ENCODE measurements at places on chromosomes 16 and 17.
A peak's percentile ranks its signal among the peaks of the same experiment; 100 is the strongest.

DNA sequence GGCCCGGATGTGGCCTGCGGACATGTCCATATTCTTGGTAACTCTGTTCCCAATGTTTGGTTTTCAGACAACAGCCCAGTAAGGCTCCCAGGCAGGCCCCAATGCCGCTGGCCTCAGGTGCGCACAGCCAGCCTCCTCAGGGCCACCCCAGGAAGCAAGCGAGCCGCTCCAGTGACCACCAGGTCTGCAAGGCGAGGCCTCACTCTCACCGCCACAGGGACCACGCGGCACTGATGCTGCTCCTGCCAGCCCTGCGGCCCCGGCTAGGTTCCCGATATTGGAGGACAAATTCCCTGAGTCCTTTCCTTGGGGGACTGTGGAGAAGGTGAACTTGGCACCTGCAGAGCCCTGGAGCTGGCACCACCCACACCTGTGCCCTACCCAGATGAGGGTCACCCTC lies 19.0 kb downstream of the PDIA2 start:
- no peak for DNase-seq

GRCh38 chr16:70749006-70749678 lies 51.8 kb downstream of the VAC14 start:
- no peak for DNase-seq

- no peak for DNase-seq
Observed at GRCh38 chr17:6066183-6066948, 3.8 kb upstream of the WSCD1 start.

- no peak for DNase-seq
Observed at GRCh38 chr17:57911834-57912673, 43.2 kb downstream of the CUEDC1 start.

DNA sequence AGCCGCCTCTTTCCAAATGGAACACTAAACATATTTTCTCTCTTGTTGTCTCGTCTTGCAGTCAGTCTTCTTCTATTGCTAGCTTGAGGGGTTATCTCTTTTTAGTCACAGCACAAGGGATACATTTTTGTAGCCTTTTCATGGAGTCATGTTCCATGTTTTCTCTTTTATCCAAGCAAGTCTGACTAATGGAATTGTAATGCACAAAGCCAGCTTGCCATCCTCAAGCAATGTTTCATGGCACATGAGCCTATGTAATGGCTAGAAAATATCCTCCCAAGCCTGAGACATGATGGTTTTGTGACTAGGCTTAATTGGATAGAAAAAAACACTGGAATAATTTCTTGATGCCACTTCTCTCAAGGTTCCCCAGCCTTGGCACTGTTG lies 414.6 kb upstream of the GOT2 start:
- no peak for DNase-seq

- DNase-seq: no peak
Observed at GRCh38 chr17:2054262-2054511, 716 bp upstream of the HIC1 start.

- no peak for DNase-seq
Observed at GRCh38 chr17:77875051-77875780, 83.3 kb upstream of the TNRC6C start.

GRCh38 chr17:78394209-78394608 lies 15.8 kb downstream of the PGS1 start:
- no peak for DNase-seq

DNA sequence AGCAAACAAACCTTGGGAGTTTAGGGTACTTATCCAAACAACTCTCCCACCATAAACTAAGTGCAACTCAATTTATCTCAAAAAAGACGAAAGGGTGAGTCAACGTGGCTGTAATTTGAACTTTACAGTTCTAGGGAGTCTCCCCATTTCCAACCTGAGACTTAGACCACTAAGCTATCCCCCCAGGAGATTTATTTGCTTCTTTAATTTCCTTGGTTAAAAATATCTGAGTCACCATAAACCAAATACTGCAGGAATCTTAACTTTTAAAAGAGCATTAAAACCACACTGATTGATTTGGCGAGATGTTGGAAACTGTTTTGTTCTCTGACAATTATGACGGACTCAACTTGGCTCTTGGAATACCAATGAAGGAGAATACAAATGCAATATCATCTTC lies 299.3 kb upstream of the SOX9 start:
- no peak for DNase-seq

GRCh38 chr17:49647256-49647585 lies 30.7 kb downstream of the SPOP start:
- DNase-seq: no peak

DNA sequence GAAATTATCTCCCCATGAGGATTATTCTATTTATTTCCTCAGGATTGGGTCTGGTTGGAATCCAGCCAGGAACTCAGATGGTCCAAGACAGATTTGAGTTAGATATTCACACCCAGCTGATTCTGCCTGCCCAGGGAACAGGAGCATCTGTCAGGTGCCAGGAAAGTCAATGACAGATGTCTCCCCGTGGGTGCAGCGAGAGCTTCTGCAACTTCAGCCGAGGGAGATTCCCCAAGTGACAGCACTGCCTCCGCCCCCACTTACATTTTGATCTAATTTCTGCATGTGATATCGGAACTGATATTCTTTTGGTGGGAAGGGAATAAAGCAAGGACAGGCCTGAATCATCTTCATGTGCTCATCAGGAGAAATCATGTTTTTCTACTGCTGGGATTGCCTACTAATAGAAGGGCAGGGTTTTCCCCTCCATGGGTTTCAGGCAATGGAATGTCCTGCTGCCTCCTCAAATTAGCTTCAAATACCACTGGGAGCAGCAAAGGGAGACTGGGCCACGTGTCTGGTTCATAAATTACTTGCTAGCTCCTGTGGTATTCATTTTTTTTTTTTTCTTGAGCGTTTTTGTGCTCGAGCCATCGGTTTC lies 15.7 kb upstream of the DHX8 start:
- no peak for DNase-seq

- peak; percentile 21 for DNase-seq
Observed at GRCh38 chr16:58025351-58026138, at the start of gene MMP15. Gene MMP15 (plus strand): TSS chr16:58025754. CDS start chr16:58026351, 597 bp downstream.

DNA sequence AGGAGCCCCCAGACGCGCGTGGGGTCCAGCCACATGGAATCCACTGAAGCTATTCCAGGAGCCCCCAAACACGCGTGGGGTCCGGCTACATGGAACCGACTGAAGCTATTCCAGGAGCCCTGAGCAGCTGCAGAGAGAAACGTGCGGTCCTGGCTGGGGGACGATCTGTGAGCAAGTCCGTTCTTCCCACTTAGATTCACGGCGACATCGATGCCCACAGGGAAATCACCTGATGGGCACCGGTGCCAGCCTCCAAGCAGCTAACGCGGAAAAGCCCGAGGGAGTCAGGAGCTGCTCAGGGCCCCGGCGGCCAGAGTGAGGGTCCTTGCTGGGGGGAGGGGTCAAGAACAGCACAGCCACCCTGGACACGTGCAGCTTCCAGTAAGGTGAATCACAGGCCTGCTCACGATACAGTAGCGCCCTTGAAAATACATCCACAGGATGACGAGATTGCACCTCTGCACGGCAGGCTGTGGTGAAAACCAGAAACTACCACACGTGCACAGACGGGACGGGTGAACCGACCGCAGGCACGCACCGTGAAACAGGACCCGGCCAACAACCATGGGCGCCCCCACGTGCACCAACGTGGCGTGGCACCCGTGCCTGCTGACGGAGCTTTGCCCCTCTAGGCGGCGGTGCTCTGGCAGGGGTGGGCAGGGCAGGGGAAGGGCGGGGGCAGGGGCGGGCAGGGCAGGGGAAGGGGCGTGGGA lies 77.7 kb upstream of the GNG13 start:
- no peak for DNase-seq

- no peak for DNase-seq
Observed at GRCh38 chr17:69762359-69762758, 312.7 kb upstream of the KCNJ16 start.

DNA sequence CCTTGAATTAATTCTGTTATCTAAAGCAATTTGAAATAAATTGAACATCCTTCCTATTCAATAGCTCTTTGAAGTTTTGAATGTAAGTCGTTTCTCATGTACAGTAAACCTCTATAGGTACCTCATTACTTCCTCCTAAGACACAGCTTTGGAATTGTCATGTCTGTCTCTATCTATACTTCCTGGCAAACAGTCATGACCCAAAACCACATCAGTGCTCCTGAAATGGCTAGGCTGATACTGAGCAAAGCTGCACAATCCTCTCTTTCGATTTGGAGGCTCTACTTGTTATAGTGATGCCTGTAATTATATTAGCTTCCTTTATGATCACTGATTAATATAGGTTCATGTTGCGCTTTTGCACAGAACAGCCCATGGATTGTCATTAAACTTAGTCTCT lies 110.1 kb downstream of the ADAMTS18 start:
- no peak for DNase-seq

- DNase-seq: no peak
Observed at GRCh38 chr17:61662741-61663140, 71.7 kb upstream of the NACA2 start.

GRCh38 chr17:27811961-27812360 lies 11.6 kb upstream of the NOS2 start:
- DNase-seq: no peak

DNA sequence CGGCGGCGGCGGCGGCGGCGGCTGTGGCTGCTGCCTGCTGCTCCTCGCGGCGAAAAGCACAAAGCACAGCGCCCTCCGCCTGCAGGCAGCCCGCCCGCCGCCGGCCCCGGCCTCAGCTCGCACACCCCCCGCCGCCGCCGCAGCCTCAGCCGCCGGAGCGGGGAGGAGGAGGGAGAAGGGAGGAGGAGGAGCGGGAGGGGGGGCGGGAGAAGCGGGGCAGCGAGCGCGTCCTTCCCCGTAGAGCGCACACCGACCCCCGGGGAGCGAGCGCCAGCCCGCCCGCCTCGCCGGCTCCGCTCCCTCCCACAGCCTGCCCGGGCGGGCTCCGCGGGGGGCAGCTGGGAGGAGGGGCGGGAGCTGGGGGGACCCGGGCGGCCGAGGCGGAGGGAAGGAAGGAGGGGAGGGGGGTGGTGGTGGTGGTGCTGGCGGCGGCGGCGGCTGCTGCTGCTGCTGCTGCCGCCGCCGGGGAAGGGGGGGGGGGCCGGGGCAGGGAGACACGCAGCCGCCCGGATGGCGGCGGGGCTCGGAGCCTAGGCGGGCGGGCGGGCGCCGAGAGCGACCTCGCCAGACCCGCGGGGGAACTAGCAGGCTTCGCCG lies at the start of gene UBTF:
Gene UBTF, minus strand, starts transcription at position 60 of the 597 bp plus-strand sequence. CDS start 1,446 bp downstream, outside the sequence.
- DNase-seq: no peak

- no peak for DNase-seq
Observed at GRCh38 chr17:64103391-64104364, 26.3 kb downstream of the ERN1 start.

DNA sequence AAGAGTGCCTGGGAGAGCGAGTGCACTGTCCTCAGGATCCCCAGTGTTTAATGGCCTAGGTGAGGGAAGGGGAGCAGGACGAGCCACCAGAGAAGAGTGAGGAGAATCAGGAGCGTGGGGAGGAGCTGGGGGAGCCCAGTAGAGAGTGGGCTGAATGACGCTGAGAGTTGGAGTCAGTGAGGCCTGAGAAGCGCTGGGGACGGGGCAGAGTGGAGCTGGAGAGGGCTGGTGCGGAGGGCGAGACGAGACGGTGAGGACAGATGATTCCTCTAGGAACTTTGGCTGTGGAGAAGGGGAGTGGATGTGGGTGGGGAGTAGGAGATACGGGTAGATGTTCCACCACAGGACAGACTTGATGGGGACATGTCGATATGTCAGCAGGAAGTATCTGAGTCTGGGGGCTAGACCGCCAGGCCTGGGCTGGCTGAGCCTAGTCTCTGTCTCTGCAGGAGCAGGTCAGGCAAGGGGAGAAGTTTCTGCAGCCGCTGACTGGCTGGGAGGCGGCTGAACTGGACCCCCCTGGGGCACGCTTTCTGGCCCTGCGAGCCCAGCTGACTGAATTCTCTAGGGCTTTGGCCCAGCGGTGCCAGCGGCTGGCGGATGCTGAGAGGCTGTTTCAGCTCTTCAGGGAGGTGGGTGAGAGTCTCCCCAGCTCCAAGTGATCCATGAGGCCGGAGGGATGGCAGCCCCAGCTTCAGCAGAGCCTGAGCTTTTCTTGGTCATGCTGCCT lies 4.7 kb downstream of the PLEKHG4 start:
- DNase-seq: no peak

DNA sequence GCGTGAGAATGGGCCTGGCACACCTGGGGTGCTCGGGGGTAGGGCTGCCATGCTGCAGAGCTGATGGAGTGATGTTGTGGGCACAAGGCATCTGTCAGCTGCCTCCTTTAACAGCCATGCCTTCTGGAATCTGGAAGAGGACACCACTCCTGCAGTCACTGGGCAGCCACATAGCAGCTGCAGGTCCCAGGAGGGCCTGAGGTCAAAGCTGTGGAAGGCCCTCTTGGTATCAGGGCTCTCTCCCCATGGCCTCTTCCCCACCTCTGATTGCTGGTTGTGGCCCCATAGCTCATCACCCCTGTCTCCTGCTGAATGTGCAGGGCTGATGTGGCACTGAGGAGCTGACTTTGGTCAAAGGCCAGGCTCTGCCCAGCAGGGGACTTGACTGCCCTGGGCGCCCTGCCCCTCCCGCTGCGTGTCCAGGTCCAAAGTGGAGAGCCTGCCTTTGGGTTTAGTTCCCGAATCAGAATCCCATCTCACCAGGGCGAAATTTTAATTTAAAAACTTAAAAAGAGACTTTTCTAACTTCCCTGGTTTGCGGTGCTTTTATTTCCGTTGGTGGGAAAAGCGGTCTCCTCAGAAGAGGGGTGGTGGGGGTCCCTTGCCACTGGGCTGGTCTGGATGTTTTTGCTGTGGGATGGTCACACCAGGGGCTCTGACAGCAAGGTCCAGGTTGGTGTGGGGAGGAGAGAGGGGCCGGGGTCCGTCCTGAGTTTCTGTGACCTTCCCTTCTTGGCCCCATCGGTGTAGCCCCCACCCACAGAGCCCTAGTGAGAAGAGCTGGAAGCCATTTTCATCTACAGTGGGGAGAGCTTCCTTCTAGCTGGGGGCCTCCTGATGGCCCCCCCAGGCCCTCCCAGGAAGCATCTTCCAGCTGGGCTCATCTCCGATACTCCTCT lies 5.9 kb downstream of the UBALD2 start:
- no peak for DNase-seq

GRCh38 chr16:48555597-48556242 lies 54.3 kb downstream of the N4BP1 start:
- no peak for DNase-seq

DNA sequence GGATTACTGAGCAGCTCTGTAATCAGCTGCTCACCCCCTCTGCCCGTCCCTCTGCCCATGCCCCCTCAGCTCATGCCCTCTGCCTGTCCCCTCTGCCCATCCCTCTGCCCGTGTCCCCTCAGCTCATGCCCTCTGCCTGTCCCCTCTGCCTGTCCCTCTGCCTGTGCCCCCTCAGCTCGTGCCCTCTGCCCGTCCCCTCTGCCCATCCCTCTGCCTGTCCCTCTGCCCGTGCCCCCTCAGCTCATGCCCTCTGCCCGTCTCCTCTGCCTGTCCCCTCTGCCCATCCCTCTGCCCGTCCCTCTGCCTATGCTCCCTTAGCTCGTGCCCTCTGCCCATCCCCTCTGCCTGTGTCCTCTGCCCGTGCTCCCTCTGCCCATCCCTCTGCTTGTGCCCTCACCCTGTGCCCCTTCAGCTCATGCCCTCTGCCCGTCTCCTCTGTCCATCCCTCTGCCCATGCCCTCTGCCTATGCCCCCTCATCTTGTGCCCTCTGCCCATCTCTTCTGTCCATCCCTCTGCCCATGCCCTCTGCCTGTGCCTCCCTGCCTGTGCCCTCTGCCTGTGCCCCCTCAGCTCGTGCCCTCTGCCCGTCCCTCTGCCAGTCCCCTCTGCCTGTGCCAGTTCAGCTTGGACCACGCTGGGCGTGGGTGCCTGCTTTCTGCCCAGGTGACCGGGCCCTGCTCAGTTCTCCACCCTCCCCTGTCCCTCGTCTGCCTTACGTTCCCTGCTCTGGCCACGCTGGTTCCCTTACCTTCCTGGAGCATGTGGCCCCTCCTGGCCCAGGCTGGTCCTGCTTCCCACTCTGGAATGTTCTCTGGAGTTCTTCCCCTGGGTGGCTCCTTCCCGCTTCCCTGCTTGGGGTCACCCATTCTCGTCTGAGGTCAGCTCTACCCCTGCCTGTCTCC lies 97.6 kb downstream of the NPIPB11 start:
- DNase-seq: no peak

All from activated naive CD4-positive, alpha-beta T cell (primary cell).